Activated CD8-positive, alpha-beta memory T cell treated with anti-CD3 and anti-CD28 coated beads for 1 hour (primary cell): ENCODE measurements at places on chromosomes 2 and 18.

DNA sequence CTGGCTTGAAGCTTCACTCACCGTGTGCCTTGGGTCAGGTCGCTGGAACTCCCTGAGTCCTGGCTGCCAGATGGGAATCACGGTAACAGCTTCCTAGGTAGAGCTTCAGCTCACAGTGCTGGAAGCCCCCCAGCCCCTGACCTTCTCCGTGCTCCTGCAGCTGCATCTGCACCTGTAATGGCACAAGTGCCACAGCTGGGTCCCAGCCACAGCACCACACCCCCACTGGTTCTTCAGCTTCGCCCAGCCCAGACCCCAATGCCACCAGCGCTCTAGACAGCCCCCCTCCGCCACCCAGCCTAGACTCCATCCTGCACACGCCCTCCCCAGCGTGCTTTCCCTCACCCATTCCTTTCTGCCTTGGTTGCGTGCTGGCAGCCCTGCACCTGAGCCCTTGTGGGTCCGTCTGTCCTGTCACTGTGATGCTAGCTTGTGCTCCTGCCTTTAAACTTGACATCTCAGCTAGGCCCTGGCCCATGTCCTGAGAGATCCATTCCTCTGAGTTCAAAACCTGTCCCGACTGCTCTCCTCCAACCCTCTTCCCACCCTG lies 7.6 kb upstream of the ESPNL start:
- DNase-seq, result no peak

GRCh38 chr2:148725564-148725963 lies 81.0 kb downstream of the EPC2 start:
- no peak for DNase-seq

DNA sequence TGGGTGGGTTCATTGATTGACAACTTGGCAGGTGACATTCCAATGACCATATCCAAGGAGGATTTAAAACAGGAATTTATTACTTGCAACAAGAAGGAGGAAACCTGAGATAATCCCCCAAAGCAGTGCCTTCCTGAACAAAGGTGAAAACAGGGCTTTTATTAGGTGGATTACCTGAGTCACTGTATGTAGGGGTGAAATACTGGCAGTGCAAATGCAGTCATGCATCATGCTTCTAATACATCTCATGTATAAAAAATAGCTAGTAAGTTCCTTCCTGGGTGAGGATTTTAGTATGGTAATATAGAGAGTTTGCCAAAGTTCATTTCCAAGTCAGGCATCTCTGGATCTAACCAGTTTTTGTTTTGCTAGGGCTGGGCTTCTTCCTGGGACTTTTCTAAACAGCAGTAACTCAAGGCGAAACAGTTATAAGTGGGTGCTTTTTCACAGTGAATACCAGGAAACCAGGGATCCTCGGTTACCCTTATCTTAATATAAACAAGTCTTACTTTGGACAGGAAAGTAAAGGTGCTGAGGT lies 583.4 kb upstream of the LRRTM1 start:
- DNase-seq, result no peak

GRCh38 chr2:207107131-207107530 lies 58.6 kb downstream of the KLF7 start:
- DNase-seq, result no peak

DNA sequence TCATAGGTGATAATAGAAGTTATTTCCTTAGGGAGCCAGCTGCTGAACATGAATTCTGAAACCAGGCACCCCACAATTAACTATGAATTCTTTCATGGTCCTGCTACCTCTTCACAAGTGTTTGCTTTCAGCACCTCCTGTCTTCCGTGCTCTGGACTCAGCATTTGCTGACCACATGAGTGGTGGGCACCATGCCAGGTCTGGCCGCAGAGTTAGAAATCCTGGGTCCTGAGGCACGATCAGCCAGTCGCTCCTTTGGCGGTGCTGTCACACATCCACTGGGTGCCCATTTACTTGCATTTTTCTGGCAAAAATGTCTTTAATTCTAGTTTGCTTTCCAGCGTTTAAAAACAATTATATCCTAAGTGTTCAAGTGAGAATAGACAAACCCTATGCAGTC lies 196.4 kb upstream of the PXDN start:
- DNase-seq, result no peak
